ENCODE measurements at places on chromosomes 13 and 19.

DNA sequence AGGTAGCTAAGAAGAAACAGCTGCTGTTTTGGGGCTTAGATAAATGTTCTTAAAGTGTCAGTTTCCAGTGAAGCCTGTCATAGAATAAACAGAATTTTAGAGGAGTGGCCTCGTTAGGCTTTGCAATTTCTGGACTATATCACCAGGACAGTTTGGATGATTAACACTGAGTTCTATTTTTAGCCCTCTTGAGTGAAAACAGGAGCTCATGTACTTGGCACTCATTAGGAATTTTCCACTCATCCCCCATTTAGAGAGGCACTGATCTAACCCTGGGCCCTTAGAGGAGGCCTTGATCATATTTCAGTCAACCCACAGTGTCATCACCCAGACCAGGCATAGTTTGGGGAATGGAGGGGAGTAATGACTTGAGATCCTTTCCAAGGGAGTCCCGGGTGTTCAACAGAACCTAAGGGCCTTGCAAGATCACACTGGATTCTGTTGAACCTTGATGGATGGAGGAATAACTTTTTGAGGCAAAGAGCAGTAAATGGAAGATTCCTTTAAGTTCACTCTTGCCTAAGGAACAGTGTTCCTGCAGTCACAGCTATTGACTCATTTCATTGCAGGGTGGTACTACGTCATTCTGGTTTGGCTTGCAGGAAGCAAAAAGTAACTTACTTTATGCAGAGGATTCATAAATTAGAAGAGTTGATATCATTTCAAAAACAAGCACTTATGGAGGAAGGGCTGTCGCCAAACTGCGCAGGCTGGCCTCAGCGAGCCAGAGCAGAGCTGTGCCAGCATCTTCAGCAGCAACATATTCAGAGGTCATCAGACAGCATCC lies 160.2 kb downstream of the SLC7A1 start:
- DNase-seq, result no peak
- H3K27ac ChIP-seq, result peak overlapping the region; percentile 64
- H3K4me1 ChIP-seq, result peaks cover 28% of the 10 kb centered on the region
- peak overlapping the region; percentile 2 for H3K4me3 ChIP-seq

GRCh38 chr13:24313439-24313838 lies 4.1 kb downstream of the C1QTNF9 start:
- H3K36me3 ChIP-seq, result no peaks in the 10 kb centered on the region
- no peak overlapping the region for H3K27ac ChIP-seq
- no peak overlapping the region for H3K4me3 ChIP-seq
- DNase-seq, result no peak
- peaks cover 4% of the 10 kb centered on the region for H3K4me1 ChIP-seq

- no peaks in the 10 kb centered on the region for H3K36me3 ChIP-seq
- peak overlapping the region; percentile 90 for H3K27ac ChIP-seq
- H3K4me1 ChIP-seq, result peaks cover 8% of the 10 kb centered on the region
- DNase-seq, result no peak
These were observed 1.4 kb upstream of the ATP8B3 start for GRCh38 chr19:1813192-1814182.

DNA sequence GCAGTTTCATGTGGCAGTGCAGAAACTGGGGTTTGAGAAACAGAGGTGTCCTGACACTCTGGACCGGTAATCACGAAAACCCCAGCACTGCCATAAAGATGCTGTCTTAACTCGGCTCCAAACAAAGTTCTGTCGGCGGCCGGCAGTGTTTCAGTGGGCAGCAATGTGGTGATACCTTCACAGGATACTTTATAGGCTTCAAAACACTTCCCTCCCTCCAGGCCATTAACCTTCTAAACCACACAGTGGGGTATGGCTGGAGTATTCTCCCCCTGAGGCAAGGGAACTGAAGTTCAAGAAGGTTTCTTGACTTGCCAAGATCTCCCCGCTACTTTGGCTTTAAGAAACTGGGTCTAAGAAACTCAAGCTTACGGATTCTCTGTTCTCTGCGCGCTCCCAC lies 1.1 kb downstream of the RUBCNL start:
- H3K4me3 ChIP-seq, result peak overlapping the region; percentile 93
- DNase-seq, result no peak
- H3K4me1 ChIP-seq, result peaks cover 18% of the 10 kb centered on the region
- no peak overlapping the region for H3K27ac ChIP-seq
- H3K36me3 ChIP-seq, result no peaks in the 10 kb centered on the region

DNA sequence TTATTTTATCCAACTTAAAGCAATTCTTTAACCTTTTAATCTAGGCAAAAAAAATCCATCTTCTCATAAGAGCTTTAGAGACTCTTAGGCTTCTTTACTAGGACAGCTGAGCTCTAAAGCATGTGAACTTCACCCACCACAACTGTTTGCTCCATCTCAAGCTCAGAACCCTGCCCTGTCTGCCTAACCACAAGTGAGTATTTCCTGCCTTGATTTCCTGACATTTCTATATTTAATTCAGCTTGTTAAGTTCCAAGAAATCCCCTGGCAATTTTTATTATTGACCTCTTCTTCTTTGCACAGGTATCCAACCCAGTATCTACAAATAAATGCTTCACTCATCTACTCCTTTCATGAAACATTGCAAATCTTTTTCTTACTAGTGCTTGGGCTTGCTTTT lies 21.1 kb upstream of the CEACAM21 start:
- DNase-seq, result no peak
- H3K27ac ChIP-seq, result no peak overlapping the region
- no peak overlapping the region for H3K4me3 ChIP-seq
- H3K4me1 ChIP-seq, result no peaks in the 10 kb centered on the region

- H3K27me3 ChIP-seq, result peaks cover 3% of the 10 kb centered on the region
- H3K4me3 ChIP-seq, result peak overlapping the region; percentile 95
- H3K4me1 ChIP-seq, result peaks cover 18% of the 10 kb centered on the region
- H3K27ac ChIP-seq, result peak overlapping the region; percentile 83
These were observed 3.7 kb downstream of the HRC start for GRCh38 chr19:49151267-49152118.

DNA sequence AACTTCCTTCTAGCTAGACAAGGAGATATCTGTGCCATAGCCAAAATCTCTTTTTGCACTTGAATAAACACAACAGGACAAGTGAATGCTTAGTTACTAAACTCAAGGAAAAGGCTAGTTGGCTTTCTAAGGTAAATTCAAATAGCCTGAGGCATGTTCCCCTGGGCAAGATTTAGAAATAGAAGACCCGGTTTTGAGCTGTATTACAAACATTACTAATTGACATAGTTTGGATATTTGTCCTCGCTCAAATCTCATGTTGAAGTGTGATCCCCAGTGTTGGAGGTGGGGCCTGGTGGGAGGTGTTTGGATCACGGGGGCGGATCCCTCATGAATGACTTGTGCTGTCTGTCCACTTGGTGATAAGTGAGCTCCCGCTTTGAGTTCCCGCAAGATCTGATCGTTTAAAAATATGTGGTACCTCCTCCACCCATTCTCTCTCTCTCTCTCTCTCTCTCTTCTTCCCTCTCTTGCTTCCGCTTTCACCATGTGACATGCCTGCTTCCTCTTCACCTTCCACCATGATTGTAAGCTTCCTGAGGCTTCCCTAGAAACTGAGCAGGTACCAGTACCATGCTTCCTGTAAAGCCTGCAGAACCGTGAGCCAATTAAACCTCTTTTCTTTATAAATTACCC lies 3.9 kb upstream of the KBTBD6 start:
- peaks cover 15% of the 10 kb centered on the region for H3K4me1 ChIP-seq
- no peaks in the 10 kb centered on the region for H3K27me3 ChIP-seq
- DNase-seq, result no peak
- H3K36me3 ChIP-seq, result peaks cover 7% of the 10 kb centered on the region
- no peak overlapping the region for H3K4me3 ChIP-seq
- H3K27ac ChIP-seq, result no peak overlapping the region

DNA sequence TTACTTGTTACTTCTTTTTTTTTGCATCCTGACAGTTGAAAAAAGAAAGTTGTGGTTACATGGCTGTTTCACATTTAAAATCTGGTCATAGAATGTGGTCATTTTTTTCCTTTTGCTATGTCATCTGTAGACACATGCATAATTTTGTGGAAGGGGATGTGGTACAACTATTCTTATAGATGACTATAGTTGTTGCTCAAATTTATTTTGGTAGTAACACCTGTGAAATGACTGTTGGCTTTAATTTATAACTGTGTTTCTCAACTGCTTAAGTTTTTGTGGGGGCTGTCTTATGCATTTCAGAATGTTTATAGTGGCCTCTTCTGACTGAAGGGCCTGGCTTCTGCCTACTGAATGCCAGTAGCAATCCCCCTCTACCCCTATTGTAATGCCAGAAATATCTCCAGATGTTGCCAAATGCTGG lies 130.5 kb downstream of the PAN3 start:
- H3K4me1 ChIP-seq, result no peaks in the 10 kb centered on the region
- H3K4me3 ChIP-seq, result no peak overlapping the region
- H3K27ac ChIP-seq, result no peak overlapping the region
- H3K36me3 ChIP-seq, result peaks cover 16% of the 10 kb centered on the region

DNA sequence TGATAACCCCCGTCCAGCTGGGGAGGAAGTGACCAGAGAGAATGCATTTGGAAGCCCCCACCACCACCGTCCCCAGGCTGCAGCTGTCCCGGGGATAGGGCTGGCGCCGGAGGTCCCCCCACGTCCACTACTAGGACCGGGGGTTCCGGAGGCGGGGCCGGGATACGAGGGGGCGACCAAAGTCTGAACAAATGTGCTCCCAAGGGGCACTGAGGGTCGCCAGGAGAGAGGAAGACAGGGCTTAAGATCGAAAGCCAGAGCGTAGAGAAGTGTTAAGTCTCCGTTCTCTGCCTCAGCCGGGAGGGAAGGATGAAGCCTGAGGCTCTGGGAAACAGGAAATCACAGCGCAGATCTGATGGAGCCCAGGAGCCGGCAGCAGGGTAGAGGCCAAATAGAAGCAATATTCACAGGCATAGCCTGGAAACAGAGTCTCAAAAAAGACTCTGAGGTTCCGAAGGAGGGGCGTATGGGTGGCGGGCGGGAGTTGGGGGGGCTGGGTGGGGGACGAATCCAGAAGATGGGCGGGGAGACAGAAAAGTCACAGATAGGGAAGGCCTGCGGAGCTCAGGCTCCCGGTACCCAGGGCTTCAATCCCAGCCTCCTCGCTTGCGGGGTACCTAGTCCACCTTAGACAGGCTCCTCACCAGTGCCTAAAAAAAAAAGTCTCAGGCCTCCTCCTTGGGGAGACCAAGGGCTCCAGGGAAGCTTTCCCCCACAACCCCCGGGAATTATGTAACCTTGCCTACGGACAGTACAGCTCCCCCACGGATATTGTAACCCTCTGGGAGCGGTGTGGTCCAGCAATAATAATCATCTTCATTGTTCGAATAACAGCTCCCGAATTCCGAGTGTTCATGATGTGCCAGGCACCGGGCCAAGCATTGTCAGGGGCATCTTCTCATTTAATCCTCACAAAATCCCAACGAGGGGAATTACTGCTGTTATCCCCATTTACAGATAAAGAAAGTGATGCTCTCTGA lies 1.1 kb upstream of the ERF start:
- H3K4me3 ChIP-seq, result peak overlapping the region; percentile 90
- H3K27me3 ChIP-seq, result no peaks in the 10 kb centered on the region
- DNase-seq, result no peak
- peak overlapping the region; percentile 93 for H3K27ac ChIP-seq
- H3K4me1 ChIP-seq, result peaks cover 22% of the 10 kb centered on the region

DNA sequence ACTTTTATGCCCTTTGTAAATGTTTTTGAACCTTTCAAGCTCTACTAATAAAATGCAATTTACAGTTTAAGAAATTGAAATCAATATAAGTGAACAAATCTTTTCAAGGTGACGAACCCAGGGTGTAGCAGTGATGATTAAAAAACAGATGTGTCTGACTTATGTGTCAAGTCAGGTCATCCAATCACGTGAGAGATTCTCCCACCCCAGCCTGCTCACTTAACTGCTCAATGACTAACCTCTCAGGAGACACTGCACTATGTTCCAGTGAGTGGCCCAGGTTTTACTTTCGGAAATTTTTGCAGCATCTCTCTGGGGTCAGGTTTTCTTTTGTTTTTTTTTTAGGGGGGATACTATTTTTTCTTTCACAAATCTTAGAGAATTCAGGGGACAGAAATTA lies 60.7 kb downstream of the ZNF429 start:
- DNase-seq, result no peak
- H3K27me3 ChIP-seq, result no peaks in the 10 kb centered on the region
- H3K4me1 ChIP-seq, result no peaks in the 10 kb centered on the region
- H3K4me3 ChIP-seq, result no peak overlapping the region
- no peaks in the 10 kb centered on the region for H3K36me3 ChIP-seq

DNA sequence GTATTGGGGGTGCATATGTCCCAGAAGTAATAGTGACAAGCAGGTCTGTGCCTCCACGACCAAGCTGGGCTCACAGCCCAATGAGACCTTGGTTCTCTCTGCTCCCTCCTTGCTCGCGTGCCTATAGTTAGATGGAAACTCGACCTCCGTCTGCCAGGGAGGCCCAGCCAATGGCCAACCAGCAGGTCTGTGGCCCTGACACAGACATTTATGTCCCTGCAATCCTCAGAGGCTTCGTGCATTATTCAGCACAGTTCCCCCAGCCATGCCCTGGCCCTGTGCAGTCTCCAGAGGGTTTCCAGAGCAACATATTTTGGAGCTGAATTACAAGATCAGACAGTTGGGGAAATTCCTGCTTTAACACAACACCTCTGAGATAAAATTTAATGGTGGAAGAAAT lies 105.1 kb downstream of the UQCRFS1 start:
- no peak overlapping the region for H3K27ac ChIP-seq
- no peaks in the 10 kb centered on the region for H3K36me3 ChIP-seq
- H3K4me1 ChIP-seq, result no peaks in the 10 kb centered on the region
- peaks cover 13% of the 10 kb centered on the region for H3K27me3 ChIP-seq
- no peak overlapping the region for H3K4me3 ChIP-seq
- DNase-seq, result no peak

GRCh38 chr19:2507109-2507508 lies 31.2 kb downstream of the GADD45B start:
- DNase-seq, result no peak
- peak overlapping the region; percentile 69 for H3K4me3 ChIP-seq
- H3K27me3 ChIP-seq, result no peaks in the 10 kb centered on the region
- peaks cover 20% of the 10 kb centered on the region for H3K4me1 ChIP-seq
- H3K36me3 ChIP-seq, result no peaks in the 10 kb centered on the region

DNA sequence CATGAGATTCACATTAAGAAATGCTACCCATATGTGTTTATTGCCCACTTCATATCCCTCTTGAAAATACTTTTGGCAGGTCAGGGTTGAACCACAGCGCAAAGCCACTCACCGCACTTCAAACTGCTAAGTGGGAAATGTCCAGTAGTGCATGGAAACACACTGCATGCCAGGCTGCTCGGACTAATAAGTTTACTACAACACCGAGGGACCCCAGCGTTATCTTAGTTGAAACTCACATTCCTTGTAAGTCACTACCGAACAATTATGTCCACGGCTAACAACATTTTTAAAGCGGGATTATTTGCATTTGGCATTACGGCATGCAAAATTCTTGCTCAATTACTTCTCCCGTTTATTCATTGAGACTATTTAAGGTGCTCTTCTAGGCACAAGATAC lies 4.0 kb downstream of the BRD4 start:
- H3K27me3 ChIP-seq, result no peaks in the 10 kb centered on the region
- peaks cover 63% of the 10 kb centered on the region for H3K4me1 ChIP-seq
- no peak for DNase-seq
- peak overlapping the region; percentile 65 for H3K4me3 ChIP-seq
- peak overlapping the region; percentile 72 for H3K27ac ChIP-seq
- peaks cover 13% of the 10 kb centered on the region for H3K36me3 ChIP-seq

Measured in type B pancreatic cell (in vitro differentiated cells).